ENCODE measurements at places on chromosomes 1 and 21. TPM values are rescaled to one million over a fixed set of nuclear protein-coding genes. Genes with fewer than 3 reads are reported as not detected.

OLIG2 gene
- 0.03 TPM for polyA plus RNA-seq

FMOD gene
- polyA plus RNA-seq, result 3.0 TPM

DNA sequence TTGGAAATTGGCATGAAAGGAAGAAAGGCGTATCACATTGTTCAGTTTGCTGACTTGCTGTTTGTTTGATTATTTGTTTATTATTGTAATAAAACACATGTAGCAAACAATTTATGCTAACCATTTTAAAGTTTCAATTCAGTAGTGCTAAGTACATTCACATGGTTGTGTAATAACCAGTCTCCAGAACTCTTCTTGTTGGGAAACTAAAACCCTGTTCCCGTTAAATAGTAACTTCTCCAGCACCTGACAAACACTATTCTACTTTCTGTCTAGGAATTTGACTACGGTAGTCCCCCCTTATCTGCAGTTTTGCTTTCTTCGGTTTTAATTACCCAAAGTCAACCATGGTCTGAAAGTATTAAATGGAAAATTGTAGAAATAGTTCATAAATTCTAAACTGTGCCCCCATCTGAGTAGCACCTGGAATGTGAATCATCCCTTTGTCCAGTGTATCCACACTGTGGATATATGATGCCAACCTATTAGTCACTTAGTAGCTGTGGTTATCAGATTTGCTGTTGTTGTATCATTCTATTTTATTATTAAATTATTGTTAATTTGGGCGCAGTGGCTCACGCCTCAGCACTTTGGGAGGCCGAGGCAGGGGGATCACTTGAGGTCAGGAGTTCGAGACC, 5.5 kb downstream of the MORC3 start:
- no peak for DNase-seq

DNA sequence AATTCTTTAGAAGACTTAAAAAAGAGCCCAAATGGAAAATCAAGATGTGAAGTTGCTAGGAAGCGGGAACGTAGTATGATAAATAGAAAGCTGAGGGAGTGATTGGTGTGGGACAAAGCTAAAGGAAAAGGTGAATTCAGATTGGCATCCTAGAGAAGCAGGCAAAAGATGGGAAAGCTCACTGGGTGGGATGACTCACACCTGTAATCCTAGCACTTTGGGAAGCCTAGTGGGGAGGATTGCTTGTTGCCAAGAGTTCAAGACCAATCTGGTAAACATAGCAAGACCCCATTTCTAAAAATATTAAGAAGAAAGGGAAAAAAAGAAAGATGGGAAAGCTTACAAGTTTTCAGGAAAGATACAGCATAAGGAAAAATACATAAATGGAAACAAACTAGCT, 1.8 kb downstream of the MRPS21 start:
- no peak for DNase-seq

DNA sequence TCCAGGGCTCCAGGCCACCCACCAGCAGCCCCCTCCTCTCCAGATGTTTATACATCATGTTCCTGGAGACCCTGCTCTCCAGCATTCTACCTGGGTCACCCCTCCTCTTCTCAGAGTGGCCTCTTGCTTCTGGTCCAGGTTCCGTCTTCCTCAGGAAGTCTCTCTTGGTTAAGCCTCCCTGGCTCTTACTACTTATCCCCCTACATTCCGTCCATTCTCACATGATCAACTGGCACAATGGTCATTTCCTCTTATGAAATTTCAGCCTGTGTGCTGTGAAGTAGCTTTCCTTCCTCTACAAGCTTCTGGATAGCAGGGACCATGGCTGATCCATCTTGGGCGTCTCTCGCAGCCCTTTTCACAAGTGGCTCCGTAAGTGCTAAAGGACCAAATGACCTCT, 33.9 kb upstream of the ATP2B4 start:
- DNase-seq, result no peak

GFI1 gene
- not detected for polyA plus RNA-seq

DNA sequence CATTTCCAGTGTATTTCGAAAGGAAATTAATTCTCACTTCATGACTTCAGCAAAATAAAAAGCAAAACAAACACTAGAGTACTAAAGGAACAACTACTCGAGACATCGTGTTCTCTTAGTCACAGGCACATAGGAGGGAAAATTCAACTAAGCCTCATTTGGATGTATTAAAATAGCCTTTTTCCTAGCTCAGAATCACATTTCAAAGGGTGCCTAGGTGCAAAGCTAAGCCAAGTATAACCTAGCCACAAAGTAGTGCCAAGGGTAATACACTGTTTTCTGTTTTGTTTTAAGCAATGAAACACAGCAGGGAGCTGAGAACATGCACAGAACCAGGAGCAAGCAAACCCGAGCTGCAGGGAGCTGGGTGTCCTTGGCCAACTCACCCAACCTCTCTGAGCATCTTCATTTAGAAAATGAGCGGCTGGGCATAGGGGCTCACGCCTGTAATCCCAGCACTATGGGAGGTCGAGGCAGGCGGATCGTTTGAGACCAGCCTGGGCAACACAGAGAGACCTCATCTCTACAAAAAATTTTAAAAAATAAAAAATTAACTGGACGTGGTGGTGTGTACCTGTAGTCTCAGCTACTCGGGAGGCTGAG, 26.6 kb upstream of the ACBD6 start:
- DNase-seq, result no peak

UTS2 gene
- polyA plus RNA-seq, result 0.20 TPM

DNA sequence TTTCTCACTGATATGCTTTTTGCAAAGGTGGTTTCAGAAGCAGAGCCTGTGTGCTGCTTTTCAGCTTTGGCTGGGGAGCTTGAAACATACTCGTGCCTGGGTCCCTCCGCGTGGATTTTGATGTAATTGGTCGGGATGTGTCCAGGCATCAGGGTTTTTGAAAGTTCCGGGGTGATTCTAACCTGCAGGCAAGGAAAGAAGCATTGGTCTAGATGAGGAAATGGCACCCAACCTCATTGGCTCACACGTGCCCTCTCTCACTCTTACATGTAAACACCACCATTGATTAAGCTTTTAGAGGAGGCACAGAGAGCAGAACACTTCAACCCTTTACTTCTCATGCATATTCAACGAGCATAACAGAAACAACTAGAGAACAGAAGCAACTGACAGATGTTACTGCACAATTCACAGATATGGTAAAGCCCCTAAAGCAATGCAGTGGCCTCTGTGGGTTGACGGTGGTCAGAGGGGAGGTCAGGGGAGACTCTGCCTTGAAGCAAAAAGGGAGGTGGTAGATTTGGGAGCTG, 112.1 kb downstream of the TLR5 start:
- no peak for DNase-seq

DNA sequence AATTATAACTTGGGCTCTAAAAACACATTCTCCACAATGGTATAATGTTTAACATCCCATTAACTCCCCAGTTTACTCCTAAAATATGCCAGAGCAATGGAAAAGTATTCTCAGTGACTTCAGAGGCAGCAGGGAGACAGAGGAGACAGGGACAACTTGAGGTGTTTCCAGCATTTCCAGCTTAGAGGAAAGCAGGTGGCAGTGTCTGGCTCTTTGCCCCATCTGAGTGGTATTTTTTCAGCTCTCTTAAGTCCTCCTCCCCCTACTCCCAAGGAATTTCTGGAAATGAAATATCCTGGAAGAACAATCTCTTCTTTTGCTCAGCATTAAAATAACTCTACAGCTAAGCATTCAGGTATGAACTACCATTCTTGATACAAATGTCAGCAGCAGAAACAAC, 10.8 kb upstream of the ERMAP start:
- no peak for DNase-seq

GRCh38 chr1:164051782-164052181, 507.2 kb upstream of the PBX1 start:
- no peak for DNase-seq

KCNT2 gene
- 0.04 TPM for polyA plus RNA-seq

- no peak for DNase-seq
Observed at GRCh38 chr1:114725230-114725629, 8.7 kb upstream of the NRAS start.

- no peak for DNase-seq
Observed at GRCh38 chr1:41660570-41661427, 176.3 kb upstream of the EDN2 start.

PSMD4 gene
- 486 TPM for polyA plus RNA-seq

DNA sequence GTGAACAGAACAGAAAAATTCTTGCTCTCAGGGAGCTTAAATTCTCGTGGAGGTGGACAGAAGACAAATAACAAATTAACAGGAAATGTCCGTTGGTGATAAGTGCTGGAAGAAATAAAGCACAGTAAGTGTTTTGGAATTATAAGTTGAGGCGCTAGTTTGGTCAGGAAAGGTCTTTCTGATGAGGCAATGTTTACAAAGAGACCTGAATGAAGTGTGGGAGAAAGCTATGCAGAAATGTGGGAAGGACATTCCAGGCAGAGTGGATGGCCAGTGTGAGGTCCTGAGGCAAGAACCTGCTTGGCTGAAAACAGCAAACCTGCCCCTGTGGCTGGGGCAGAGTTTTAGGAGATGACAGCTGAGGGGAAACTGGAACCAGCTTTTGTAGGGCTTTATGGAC, 23.3 kb downstream of the NGF start:
- DNase-seq, result no peak

- no peak for DNase-seq
Observed at GRCh38 chr1:223831755-223832636, 13.8 kb downstream of the TP53BP2 start.

MYBPH gene
- 33.4 TPM for polyA plus RNA-seq

- no peak for DNase-seq
Observed at GRCh38 chr1:99676876-99677275, 31.0 kb downstream of the PALMD start.

NEGR1 gene
- 1.3 TPM for polyA plus RNA-seq

- no peak for DNase-seq
Observed at GRCh38 chr1:3767328-3767925, 5.1 kb upstream of the SMIM1 start.

DNA sequence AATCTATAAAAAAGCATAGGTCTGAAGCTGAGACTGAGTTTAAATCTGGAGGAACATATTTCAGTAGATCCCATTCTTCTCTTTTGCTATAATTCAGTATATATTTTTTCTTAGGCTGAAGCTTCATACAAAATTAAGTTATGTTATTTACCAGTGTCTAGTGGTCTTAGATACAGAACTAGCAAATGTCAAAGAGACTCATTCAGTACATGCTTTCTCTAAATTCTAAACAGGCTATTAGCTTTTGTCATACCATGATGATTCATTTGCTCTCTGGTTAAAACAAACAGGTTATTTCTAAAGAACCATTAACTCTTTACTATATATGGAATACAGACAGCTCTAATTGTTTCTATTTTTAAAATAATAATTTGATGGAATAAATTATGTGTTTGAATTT, 1170.2 kb upstream of the PRMT6 start:
- no peak for DNase-seq

PPIAL4G gene
- not detected for polyA plus RNA-seq

GRCh38 chr1:199170711-199171110, 531.9 kb downstream of the PTPRC start:
- no peak for DNase-seq

GRCh38 chr1:84996846-84997666, at the start of gene MCOLN2:
TSS of gene MCOLN2 (minus strand) at chr1:84997113. CDS start at chr1:84996872, 241 bp downstream.
- peak; percentile 69 for DNase-seq

RHD gene
- not detected for polyA plus RNA-seq

ITLN2 gene
- not detected for polyA plus RNA-seq

DNA sequence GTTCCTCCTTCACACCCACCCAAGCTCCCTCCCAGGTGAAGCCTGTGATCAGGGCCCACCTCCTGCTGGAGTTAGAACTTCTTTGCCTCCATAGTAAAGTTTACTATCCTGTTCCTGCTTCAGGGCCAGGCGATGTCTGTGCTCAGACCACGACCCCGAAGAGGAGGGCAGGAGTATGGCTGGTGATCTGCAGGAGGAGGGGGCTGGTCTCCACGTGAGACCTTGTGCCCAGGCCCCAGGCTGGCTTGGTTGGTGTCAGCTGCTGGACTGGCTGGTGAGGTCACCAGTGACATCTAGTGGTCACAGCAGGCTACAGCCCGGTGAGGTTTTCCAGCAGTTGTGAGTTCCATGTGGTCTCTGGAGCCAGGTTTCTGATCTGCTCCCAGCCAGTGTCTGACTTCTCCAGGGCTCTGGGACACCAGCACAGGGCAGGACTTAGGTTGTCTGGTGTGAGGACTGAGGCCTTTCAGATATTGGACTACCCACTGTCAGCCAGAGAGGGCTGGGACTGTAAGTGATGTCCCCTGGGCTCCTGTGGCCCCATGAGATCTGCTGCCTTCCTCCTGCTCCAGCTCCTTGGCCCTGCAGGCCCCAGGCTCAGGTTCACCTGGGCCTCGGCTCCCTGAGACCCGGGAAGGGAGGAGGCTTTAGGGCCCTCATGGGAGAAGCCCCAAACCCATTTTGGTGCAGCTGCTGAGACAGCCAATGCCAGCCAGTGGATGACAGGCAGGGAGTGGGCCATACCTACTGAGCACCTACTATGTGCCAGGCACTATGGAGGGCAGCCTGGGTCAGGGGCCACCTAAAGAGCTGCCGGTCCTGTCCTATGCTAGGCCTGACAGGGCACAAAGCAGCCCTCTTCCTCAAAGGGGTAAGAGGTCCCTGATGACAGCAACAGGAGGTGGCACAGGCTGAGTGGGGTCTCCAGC, 6.0 kb upstream of the UBL4B start:
- peak; percentile 64 for DNase-seq

PRAMEF12 gene
- polyA plus RNA-seq, result not detected

GRCh38 chr1:206907304-206907991, 10.2 kb downstream of the IL24 start:
- peak; percentile 28 for DNase-seq

GRCh38 chr1:161309868-161310267, at the start of gene MPZ:
TSS of gene MPZ (minus strand) at chr1:161309968. CDS start at chr1:161309905, 63 bp downstream.
- no peak for DNase-seq

DNA sequence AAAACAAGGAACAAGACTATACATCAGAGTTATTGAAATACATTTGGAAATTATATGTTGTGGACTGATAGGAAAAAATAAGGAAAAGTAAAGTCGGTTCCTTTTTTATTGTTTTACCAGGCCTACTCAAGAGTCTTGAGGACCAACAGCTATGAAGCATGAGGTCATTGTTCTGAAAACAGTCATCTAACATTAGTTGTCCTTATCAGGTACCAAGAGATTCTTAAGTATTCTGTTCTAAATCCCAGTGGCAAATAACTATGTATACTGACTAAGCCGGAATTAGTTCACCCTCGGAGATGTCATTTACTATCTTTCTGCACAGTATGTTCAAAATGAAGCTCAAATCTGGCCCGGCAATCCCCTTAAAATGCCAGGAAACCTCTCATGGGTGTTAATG, 585 bp downstream of the ADGRL4 start:
- DNase-seq, result no peak

Data from psoas muscle (tissue), 8 donors.